H9 (cell line): ENCODE measurements at places on chromosomes 4 and X. TPM values are rescaled to one million over a fixed set of nuclear protein-coding genes. Genes with fewer than 3 reads are reported as not detected.

TXK gene
- 0.39 TPM in 1 of 2 replicates, not detected in the other for total RNA-seq

SGMS2 gene
- total RNA-seq = 9.7 TPM in 2 replicates

DNA sequence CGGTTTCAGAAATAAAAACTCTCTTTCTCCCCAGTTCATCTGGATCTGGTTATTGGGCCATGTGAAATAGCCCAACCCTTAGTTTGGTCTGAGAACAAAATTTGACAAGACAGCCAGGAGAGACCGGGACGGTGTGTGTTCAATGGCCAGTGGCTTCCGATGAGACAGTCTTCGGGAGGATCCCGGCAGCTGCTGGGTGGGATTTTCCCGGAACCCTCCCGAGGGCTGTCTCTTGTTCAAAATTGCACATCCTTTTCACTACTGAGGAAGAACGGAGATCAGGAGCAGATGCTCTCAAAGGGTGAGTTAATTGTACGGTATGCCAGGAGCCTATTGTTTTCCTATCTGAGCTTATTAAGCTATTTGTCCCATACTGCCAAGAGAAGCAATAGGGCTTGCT, 166.5 kb downstream of the PRR32 start:
- DNase-seq = no peak

- no peak for DNase-seq
These were observed 32.1 kb downstream of the CCKAR start for GRCh38 chr4:26458157-26458561.

DNA sequence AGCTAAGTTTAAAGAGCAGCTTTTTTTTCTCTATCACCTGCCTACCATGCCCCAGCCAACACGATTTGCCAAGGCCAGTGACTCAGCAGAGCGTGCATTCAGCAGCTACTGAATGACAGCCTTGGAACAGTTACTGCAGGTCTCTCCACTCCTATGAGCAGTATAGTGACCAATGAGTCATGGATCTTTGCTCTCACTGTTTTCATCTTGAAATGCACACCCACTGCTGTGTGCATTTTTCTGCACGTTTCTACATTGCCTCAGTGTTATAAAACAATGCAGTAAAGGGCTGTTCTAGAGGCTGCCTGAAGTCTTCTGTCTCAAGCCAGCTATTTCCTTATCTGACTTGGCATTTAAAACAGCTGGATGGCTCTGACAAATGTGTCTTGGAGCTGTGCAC, 66.0 kb upstream of the C4orf54 start:
- peak; percentile 31 for DNase-seq

DNA sequence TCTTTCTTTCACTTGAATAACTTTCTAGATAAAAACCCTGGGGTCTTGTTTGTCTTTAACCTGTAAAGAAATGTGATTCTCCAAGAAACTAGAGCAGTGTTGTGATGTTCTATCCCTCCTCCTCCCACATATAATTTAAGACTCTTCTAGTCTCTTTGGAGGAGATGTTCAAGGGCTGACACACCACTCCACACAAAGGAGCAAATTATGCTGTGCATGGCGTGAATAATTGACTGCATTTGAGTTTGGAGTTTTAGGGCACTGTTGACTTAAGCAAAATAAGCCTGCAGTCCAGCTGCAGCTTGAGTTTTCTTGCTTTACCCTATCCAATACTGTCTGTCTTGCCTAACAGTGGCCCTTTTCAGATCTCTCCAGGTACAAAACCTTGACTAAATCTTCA, 119.7 kb downstream of the CHRDL1 start:
- no peak for DNase-seq
